Right renal cortex interstitium (tissue), 3 donors: ENCODE measurements at places on chromosomes 7 and 10. TPM values are rescaled to one million over a fixed set of nuclear protein-coding genes. Genes with fewer than 3 reads are reported as not detected.
A peak's percentile ranks its signal among the peaks of the same experiment; 100 is the strongest.

The CDNF gene
- polyA plus RNA-seq = 2.7 TPM

The LRGUK gene
- 1.2 TPM for polyA plus RNA-seq

The NEUROD6 gene
- polyA plus RNA-seq = not detected

The ASB4 gene
- 0.24 TPM for polyA plus RNA-seq

The MEOX2 gene
- 2.1 TPM for polyA plus RNA-seq

DNA sequence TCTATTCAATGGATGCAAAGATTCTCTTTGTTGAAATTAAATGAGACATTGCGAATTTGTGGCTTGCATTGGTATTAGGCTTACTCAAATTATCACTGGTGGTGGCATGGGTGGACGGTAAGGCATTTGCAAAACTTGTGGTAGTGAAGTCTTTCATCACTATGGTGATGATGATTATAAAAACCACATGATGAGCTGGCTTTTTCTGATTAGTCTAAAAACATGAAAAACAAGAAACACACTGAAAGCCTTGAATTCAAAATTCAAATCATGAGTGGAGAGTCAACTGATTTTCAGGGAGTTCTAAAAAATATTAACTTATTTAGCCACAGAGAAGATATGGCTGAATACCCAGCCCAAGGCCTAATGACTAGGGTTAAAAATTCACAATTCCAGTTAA, 99.8 kb upstream of the HGF start:
- no peak for DNase-seq

DNA sequence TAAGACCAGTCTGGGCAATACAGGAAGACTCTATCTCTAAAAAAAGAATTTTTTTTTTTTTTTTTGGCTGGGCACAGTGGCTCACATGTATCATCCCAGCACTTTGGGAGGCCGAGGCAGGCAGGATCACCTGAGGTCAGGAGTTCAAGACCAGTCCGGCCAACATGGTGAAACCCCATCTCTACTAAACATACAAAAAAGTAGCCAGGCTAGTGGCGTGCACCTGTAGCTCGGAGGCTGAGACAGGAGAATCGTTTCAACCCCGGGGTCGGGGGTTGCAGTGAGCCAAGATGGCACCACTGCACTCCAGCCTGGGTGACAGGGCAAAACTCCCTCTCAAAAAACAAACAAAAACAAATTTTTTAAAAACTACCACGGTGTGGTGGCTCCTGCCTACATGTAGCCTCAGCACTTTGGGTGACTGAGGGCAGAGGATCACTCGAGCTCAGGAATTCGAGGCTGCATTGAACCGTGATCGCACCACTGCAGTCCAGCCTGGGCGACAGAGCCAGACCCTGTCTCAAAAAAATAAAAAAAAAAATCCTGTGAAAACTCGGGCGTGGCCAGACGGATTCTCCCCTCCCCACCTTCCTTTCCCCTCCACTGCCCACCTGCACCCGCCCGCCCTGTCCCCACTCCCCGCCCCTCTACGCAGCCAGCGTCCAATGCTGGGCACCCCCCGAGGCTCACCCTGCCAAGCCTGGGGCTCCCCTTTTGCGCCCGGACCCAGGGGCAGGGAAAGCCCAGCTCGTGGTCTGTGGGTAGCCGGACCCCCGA, 745 bp upstream of the ORAI2 start:
- DNase-seq = no peak

DNA sequence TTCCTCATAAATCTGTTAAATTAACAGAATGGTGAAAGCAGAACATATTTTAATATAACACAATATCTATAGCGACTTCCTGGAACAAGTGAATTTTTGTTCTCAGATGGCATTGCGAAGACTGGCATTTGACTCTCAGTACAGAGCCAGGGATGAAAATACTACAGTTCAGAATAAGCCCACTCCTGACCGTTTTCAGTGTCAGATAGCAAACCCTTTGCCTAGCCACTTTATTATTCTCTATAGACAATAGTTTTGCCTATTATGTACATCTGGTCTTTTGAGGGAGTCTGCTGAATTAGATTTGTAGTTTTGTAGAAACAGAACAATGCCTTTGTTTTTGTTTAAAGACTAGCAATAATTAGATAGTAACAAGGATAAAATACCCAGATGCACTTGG, 2.3 kb downstream of the MINPP1 start:
- no peak for DNase-seq

DNA sequence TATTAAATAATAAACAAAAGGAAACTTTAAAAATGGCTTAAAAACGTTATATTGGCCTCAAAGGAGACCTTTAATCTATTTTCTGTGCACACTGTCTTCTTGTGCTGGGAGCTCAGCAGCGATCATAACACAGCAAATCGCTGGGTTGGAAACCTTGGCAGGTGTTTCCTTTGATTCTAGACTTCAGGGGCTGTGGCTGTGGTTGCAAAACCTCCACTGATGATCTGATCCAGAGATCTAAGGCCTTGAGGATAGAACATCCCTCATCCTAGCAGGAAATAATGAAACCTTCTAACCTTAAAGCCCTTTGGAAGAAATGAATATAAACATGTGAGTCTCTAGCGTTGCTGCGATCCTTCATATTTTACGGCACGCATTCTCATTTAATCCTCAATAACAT, 29.8 kb downstream of the CDHR3 start:
- no peak for DNase-seq

- DNase-seq = no peak
These were observed 1.6 kb upstream of the ORAI2 start for GRCh38 chr7:102431617-102432298.

DNA sequence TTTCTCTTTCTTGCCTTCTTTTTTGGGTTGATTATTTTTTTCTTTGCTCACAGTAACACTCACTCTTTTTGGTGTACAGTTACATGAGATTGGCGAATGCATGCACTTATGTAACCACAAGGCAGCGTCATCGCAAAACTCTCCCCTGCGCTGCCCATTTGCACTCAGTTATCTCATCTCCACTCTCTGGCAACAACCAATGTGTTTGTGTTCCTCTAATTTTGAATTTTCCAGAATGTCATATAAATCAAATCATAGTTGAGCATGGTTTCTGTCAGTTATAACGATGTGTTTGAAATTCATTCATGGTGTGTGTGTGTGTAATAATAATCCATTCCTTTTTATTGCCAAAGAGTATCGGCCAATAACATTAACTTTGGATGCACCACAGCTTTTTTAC, 23.0 kb upstream of the IGFBP3 start:
- no peak for DNase-seq

- no peak for DNase-seq
These were observed 11.8 kb upstream of the PNLIPRP2 start for GRCh38 chr10:116608686-116609594.

GRCh38 chr10:48551861-48552591, 52.8 kb downstream of the ARHGAP22 start:
- peak; percentile 31 for DNase-seq

- no peak for DNase-seq
These were observed 54.5 kb downstream of the ADRA2A start for GRCh38 chr10:111131168-111131799.

- DNase-seq = no peak
These were observed 488.0 kb upstream of the POM121L12 start for GRCh38 chr7:52547308-52547910.

- no peak for DNase-seq
These were observed 85.3 kb upstream of the RPA3 start for GRCh38 chr7:7803715-7804178.

DNA sequence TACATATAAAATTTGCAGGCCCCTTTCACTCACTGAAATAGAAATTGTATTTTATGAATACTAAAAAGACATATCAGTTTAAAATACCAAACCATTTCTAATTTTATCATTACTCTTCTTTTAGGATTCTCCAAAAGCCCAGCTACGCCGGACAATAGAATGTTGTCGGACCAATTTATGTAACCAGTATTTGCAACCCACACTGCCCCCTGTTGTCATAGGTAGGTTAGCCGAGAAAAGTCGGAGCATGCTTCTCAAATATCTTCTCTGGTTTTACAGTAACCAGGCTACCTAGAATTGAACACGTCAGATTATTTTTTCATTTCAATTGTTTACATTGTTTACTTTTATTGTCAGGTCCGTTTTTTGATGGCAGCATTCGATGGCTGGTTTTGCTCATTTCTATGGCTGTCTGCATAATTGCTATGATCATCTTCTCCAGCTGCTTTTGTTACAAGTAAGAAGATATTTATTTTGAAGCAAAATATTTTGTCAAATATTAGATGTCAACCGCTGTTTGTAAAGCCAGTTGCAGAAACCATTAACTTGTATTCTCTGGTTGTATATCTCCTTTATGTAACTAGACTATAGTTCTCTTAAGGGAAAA, 57.6 kb downstream of the MMRN2 start:
- peak; percentile 59 for DNase-seq

- DNase-seq = no peak
These were observed 578.9 kb downstream of the AUTS2 start for GRCh38 chr7:70177166-70177565.

DNA sequence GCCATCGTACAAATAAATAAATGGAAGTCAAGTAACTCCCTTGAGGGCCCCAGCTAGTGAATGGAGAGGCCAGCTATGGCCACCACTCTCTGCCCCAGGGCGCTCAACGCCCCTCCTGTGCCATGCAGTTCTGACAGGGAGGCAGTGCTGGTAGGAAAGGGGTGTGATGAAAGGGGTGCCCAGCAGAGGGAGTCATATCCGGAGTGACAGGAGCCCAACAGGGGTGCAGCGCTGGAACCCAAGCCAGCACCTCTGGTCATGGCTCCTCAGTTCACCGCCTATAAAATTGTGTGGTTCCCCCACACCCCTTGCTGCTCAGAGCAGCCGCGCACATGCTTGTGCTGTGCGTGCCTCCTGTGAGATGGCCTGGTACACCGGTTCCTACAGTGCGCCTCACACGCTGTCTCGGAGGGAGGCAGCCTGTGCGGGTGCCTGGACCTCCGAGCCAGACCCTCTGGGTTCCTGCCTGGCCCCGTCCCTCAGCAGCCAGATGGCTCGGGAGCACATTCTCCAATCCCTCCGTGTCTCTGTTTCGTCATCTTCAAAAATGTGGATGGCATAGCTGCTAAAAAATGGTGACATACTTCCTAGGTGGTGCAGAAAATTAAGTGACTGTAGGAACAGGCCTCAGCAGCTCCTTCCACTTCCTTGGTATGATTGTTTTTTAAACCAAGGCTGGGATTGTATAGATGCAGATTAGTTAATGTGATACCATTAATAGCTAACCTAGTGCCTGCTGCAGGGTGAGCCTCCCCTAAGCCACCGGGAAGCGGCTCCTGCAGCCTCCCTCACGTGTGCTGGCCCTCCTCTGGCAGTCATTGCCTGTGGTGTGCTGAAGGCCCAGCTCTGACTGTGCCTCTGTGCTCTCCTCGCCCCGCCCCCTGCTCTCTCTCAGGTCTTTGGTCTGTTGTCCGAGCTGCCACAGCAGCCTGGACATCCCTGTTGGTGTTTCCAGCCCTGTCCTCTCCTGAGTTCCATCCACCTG, 125.8 kb downstream of the EGFR start:
- no peak for DNase-seq

DNA sequence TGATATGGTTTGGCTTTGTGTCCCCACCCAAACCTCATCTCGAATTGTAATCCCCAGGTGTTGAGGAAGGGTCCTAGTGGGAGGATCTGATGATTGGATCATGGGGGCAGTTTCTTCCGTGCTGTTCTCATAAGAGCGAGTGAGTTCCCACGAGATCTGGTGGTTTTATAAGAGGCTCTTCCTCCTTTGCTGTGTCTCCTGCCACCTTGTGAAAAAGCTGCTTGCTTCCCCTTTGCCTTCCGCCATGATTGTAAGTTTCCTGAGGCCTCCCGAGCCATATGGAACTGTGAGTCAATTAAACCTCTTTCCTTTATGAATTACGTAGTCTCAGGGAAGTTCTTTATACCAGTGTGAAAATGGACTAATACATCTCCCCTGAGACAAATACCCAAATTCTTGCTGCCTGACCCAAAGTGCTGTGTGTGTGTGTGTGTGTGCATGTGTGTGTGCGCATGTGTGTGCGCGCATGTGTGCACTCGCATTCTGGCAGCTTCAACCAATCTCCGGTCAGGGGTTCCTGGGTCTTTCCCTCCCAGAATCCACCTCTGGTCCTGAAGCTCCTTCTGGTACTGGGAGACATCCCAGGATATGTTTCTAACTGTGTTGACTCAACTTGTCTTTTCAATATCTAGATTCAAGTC, 98.1 kb upstream of the LRRC4 start:
- no peak for DNase-seq

GRCh38 chr7:21352540-21353387, 75.1 kb upstream of the SP4 start:
- DNase-seq = no peak

DNA sequence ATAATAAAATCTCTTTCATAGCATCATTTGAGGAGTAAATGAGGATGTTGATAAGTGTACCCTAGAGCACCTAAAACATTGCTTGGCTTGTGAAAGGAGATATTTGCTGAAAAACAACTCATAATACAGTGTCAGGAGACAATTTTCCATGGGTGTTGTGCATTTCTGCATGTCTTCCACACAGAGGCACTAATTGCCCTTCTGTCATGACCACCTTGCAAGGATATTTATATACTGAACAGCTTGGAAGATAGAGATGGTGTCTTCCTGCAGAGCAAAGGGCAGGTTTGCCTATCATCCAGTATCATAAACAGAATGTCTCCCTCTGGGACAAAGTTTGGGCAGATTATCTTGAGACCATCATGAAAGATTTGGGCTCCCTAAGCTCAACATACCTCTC, 495.2 kb upstream of the LRRN3 start:
- no peak for DNase-seq

DNA sequence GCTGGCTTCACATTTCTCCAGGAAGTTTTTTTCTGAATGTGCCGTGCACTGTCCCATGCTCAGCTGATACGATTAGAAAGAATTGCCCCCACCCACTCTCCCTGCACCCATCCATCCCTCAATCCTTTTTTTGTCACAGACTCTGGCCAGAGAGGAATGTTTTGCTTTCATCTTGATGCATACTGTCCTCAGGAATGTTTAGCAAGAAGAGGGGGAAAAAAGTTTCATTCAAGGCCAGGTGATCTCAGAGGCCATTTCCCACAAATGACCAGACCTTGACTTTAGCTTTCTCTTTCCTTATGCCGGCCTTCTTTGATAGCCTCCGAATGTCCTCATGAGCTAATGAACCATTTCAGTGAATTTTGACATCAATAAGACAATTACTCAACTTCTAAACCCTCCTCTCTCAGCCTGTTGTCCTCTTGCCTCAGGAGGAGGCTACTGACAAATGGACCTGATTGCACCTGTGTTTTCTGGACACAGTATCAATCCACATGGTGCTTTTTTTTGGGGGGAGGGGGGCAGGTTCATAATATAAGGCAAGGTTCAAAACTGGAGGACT, 105.0 kb upstream of the KLF6 start:
- DNase-seq = no peak

DNA sequence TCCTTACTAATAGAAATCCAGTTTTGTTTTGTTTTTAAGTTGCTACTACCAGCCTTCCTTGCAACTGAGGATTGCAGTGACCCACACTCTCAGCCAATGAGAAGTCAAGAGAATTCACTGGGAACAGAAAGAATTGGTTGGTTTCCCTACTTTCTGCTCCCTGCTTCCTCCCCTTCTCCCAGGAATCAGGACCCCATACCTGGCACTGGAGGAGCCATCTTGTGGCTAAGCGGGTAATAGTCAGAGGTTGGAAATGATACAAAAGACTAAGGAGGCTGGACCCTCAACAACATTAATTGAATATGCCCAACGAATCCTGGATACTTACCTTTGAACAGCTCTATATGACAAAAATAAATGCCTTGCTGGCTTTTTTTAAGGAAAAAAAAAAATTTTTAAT, 6.3 kb downstream of the TMEM176A start:
- DNase-seq = no peak
